ENCODE measurements at places on chromosomes 2 and 18.
A peak's percentile ranks its signal among the peaks of the same experiment; 100 is the strongest.

DNA sequence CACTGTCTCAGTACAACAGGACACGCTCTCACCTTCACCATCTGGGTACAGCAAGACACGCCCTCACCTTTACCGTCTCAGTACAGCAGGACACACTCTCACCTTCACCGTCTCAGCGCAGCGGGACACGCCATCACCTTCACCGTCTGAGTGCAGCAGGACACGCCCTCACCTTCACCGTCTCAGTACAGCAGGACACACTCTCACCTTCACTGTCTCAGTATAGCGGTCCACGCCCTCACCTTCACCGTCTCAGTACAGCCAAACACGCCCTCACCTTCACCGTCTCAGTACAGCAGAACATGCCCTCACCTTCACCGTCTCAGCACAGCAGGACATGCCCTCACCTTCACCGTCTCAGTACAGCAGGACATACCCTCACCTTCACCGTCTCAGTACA, 109.9 kb upstream of the CTDP1 start:
- no peak for DNase-seq

GRCh38 chr2:185979546-185980071, 241.0 kb downstream of the FSIP2 start:
- DNase-seq: no peak

DNA sequence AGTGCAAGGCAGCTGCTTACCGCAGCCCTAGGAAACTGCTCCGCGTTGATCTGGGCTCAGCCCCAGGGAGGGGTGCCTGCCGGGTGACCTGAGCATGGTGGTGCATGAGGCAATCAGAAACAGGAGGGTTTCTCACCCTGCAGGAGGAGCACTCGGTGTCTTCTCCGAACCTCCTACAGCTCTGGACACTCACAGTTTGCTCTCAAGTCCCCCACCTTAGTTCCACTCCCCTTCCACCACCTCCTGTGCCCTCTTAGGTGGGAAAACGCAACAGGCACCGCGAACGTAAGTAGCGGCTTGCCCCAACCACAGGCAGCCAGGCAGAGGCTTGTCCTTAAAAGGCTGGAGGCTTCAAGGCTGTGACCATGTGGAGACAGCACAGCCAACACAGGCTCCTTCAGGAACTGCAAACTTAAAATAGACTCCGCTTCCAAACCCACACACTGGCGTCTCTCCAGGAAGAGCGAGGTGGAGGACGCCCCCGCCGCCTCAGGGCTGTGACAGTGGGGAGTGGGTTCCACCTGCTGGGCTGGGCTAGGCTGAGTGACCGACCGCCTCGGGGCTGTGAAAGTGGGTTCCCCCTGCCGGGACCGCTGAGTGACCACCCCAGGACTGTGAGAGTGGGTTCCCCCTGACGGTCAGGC, 71.6 kb downstream of the NDUFA10 start:
- DNase-seq: peak; percentile 89

DNA sequence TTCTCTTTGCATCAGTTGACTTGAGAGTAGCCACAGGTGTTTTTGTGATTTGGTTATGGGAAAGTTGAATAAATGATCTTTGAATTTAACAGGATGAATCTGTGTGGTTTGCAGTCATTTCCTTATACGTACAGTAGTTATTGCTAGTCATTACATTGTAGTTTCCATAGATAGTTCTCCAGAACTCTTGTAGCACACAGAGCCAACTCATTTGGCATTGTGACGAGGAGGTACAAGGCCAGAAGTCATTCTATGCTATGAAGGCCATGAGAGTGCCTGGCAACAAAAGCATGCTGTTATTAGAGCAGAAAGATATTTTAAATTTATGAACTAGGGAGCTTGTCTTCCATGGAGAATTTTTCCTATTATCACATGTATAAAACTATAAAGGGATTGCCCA, 973.0 kb upstream of the CHAC2 start:
- DNase-seq: no peak

DNA sequence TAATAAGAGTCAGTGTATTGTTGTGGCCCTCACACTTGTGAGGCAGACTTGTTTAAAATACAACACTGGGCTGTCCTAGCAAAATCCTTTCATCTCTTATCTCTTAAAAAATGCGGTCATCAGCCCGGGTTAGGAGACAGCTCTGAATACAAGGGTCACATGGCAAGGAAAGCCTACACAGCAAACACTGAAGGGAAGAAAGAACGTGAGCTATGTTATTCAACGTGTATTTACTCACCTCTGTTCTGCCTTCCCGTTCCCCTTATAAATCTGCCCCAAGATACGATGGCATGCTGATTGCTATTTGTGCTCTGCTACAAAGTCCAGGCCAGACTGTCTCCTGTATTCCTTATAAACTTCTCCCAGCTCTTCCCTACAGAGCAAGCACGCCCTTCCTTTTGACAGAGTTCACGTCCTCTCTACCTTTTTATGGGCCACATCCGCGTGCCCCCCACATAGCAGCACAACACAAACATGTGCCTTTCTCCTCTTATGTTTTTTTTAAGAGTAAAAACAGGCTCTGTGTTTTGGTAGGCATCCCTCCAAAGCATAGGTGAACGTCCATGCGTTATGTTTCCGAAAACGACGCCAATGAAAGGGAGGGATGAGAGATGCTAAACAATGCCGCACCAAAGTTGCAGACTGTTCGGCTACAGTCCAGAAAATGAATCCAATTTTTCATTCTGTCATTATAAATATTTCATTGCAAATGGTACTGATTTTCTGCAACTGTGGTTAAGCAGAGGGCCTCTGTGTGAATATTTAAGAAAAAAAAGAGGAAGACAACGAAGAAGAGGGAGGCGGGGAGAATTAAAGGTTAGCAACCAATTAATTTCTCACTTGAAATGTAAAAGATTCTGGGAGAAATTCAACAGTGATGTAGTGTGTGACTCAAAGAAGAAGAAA, 274.7 kb downstream of the ZNF521 start:
- DNase-seq: no peak

- DNase-seq: peak; percentile 65
These were observed 68.7 kb downstream of the PXDN start for GRCh38 chr2:1675633-1676032.

DNA sequence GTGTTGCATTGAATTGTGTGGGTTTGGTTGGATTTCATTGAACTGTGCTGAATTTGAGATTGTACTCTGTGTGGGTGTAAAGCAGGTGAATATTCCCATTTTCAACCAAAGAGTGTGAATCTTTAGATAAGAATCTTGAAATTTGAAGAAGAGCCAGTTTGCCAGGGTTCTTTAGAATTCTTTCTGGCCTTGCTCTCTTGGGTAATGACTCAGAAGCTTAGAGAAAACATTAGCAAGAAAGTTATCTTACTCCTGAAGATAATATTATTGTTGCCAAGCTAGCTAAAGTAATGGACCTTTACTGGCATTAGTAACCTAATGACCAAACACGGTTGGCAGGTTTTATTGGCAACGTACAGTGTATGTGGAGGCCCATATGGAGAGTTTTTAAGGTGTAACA, 46.4 kb upstream of the SIX3 start:
- DNase-seq: no peak

GRCh38 chr18:10111191-10111590, 197.4 kb downstream of the VAPA start:
- DNase-seq: no peak

GRCh38 chr2:189441709-189442074, 418 bp downstream of the WDR75 start:
- no peak for DNase-seq

GRCh38 chr2:198973181-198973580, 484.6 kb downstream of the SATB2 start:
- DNase-seq: no peak

GRCh38 chr18:21129566-21130216, 18.1 kb upstream of the ROCK1 start:
- DNase-seq: no peak

GRCh38 chr18:6624271-6624660, 105.2 kb upstream of the ARHGAP28 start:
- DNase-seq: no peak

DNA sequence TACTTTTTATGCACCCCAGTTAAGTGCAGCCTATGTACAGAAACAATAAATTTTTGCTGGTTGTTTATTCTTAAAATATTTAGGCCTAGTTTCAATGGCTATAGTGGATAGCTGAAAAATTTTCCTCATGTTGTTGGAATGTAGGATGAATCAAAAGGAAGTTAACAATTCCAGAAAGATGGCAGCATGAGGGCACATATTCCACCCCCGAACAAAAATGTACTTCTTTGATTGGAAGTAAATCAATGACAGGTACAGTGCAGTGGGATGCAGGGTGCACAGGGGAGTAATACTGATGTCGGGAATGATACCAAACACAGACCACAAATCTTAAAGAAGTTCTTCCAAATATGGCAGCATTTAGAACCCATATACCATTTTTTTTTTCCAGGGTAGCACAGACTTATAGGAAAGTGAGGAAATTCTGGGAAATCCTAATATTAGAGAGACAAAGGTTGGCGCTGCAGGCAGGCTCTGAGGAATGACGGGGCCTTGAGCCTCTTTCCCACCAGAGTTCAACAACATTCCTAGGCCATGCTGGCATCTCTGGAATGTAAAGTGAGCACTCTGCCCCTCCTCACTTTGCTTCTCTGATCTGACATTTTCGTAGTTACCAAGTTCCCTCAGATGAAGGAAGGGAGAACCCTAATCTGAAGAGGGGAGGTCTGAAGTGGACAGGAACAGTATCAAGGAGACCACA, 36.6 kb upstream of the IKZF2 start:
- no peak for DNase-seq

- no peak for DNase-seq
These were observed 2.7 kb upstream of the ACTR3 start for GRCh38 chr2:113887009-113887792.

GRCh38 chr2:40654346-40654745, 202.5 kb upstream of the SLC8A1 start:
- DNase-seq: no peak

GRCh38 chr2:154449951-154450658, 248.4 kb upstream of the KCNJ3 start:
- DNase-seq: no peak

GRCh38 chr2:217685255-217685605, 317.6 kb downstream of the TNS1 start:
- no peak for DNase-seq

DNA sequence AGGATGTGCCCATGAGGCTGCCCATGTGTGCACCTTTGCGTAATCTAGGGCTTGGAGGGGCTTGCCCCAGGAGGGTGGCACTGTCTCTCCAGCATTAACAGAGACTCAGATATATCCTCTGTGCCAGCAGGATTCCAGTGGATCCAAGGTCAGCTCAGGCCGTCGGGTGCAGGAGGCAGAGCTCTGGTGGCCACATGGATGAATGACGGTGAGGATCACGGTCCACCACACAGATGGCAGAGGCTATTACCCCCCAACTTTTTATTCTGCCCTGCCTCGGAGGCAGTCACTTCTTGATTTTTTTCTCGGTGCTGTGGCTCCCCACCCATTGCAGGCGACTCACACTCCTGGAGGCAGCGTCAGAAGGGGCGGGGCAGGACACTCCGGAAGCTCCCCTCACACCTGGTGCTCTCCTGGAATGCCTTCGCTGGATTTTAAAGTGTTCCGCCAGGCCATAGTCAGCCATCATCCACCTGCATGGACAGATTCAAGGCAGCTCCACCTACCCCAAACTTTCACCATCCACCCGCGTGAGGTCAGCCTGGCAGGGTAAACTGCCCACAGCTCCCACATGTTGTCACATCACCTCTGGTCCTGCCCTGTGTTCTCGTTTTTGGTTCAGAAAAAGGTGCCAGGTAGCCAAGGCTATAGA, 602.9 kb upstream of the RAB6C start:
- no peak for DNase-seq

DNA sequence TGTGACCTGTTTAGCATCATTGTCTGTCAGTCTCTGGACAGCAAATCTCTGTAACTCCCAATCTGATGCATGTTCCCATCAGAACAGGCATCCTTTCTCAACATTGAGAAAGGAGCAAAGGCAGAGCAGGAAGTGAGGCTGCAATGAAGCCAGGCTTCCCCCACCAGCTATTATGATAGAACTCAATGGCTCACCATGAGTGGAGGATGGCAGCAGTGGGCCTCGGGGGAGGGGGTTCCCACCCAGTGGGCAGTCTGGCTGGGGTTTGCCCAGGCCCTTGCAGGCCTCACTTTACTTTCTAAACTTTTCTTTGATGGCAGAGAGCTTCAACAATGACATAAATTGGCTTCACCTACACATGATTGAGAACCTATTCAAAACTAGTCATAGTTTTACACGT, 240.6 kb upstream of the CXCR4 start:
- DNase-seq: no peak

DNA sequence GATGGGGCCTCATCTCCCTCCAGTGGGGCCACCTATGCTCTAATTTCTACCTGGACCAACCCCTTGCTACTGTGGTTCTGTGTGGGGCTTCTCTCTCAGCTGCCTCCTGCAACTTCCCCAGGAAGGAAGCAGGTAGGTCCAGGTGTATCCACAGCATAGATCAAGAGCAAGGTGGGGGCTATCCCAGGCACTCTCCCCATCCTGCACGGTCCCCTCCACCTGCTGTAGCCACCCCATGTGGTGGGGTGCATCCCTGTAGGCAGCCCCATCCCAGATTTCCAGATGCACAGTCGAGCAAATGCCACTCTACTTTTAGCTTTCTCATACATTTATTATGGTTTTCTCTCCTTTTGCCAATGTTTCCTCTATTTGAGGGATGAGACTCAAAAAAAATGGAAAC, 156.1 kb downstream of the FBXO15 start:
- no peak for DNase-seq

DNA sequence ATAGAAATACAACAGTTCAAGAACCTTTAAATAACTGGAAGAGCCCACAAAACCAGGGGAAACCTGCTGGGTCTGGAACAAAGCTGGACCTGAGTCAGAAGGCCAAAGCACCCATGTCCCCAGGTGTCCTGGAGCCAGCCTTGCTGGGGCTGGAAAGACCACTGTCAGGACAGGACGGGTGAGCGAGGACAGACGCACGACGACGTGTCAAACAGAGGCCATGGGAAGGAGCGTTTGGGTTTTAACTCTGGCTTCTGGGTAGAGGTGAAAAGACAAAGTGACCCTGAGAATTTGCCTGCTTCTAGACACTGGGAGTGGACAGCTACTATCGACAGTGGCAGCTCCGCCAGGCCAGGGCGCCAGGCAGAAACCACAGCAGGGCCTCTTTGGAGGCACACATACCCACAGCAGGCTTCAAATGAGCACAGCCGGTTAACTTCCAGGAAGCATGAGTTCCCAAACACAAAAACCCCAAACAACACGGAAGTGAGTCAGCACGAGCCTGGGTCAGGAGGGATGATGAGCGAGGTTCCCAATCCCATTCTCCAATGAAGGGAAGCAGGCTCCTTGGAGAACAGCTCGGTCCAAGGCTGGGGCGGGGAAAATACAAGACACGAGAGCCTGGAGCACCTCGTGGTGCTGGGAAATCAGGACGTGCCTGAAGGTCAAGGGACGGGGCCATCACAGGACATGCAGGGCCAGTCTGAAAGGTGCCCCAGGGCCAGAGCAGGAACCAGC, 208.0 kb downstream of the TWIST2 start:
- DNase-seq: peak; percentile 65
